T-helper 1 cell (primary cell): ENCODE measurements at places on chromosomes 16 and 17.

DNA sequence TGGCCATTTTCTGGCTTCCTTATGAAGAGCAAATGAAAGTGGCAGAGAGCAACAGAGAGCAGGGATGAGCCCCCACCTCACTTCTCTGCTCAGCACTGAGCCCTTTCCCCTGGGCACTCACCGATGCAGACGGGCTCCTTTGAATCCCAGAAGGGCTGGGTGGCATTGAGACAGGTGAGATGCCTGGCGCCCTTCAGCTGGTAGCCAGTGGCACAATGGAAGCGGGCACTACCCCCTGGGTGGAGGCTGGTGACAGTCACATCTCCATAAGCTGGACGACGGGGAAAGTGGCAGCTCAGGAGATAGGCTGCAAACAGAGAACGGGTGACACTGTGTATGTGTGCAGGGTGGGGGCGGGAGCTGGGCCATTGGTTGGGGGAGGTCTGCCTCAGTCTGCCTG is 12.5 kb upstream of the PHF12 start:
- DNase-seq, result no peak

DNA sequence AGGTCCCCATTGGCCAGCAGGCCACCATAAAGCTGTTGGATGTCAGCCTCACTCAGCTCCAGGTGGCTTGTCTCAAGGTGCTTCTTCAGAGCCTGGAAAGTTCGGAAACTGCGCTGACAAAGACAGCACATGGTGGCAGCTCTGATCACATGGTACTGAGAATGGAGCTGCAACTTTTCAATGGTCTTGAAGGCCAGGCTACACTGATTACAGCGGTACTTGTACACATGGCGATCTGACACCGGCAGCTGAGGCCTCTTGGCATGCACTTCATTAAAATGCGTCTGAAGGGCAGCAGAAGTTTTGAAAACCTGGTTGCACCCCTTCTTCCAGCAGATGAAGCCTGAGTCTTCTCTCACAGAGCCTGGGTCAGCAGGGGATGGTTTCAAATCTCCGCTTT is 249.7 kb downstream of the ZFHX3 start:
- no peak for DNase-seq

GRCh38 chr16:78286065-78286464 is 186.6 kb downstream of the WWOX start:
- no peak for DNase-seq

GRCh38 chr17:69444023-69444422 is 29.5 kb downstream of the MAP2K6 start:
- no peak for DNase-seq

DNA sequence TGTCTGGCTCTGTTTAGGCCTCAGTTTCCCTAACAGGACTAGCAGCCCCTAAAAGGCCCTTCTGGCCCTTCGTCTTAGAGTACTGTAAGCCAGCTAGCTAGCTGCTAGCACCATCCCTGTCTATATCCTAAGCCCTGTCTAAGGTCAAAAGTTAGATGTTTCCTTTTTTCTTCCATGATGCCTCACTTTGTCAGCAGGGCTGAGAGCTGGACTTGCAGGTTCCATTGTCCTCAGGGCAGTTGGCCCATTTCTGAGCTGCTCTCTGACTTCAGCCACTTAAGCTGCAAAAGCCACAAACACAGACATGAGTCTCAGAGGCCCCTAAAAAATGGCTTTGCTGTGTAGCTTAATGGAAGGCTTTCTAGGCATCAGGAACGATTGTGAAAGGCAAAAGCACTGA is 187.7 kb downstream of the CBLN1 start:
- DNase-seq, result no peak

DNA sequence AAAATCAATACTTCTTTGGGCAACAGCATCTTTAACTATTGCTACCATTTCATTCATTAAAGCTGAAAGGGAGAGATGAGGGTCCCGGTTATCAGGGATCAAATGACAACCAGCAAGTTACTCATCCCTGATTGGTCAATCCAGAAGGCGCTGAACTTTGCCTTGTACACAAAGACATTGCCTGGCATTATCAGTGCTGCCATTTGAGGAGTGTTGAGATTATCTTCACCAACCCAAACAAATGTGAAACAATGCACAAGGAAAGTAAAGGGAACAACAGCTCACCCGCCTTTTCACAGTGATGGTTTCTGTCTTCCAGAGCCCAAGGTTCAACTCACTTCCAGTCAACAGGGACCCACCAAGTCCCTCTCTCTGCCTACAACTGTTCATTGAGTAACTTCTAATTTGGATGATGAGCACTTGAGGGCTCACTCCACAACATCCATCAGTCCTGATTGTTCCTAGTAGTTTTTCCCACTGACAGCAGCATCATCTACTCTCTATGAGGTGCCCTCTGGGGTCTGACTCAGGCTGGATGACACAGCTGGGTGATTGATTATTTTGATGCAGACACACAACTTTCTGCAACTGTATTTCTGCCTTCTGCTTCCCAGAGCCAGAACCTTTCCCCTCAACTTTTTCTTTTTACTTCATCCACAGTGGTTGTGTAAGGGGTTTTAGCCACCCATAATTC is 32.0 kb downstream of the LYRM9 start:
- no peak for DNase-seq

- DNase-seq, result no peak
These were observed 14.9 kb upstream of the KCNJ12 start for GRCh38 chr17:21361020-21361809.

GRCh38 chr16:89026121-89026612 is 49.2 kb upstream of the CBFA2T3 start:
- no peak for DNase-seq

DNA sequence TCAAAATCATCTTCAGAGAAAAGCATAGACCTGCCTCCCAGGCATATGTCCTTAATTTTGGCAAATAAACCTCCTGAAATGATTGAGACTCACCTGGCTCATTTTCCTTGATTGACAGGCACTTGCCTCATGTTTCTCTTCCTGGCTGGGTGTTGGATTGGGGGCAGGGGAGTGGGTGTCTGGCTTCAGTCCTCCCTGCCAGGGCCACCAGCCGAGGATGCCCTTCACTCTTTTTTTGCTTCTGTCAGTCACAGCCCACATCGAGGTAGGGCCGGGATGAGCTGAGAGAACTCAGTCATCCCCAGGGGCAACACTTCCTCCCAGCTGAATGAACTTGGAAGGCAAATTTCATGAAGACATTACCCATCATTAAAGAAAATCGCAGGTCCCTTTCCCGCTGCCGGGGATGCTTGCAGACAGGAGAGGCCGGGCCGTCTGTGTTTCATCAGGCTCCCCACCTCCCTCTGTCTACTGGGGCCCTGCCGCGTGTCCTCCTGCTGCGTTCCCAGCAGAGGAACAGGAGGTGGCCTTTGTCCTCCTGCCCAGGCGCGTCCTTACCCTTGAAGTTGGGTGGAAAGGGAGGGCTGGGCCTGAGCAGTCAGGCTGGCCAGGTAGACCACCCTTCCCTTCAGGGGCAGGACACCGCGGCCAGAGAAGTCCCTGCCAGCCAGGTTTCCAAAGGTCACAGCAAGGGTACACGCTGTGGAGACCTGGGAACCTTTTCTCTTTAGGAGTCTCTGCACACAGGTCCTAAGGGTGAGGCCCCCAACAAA is 11.2 kb upstream of the DNAH17 start:
- DNase-seq, result no peak

- DNase-seq, result no peak
These were observed 7.5 kb upstream of the OR1F1 start for GRCh38 chr16:3180445-3180878.

DNA sequence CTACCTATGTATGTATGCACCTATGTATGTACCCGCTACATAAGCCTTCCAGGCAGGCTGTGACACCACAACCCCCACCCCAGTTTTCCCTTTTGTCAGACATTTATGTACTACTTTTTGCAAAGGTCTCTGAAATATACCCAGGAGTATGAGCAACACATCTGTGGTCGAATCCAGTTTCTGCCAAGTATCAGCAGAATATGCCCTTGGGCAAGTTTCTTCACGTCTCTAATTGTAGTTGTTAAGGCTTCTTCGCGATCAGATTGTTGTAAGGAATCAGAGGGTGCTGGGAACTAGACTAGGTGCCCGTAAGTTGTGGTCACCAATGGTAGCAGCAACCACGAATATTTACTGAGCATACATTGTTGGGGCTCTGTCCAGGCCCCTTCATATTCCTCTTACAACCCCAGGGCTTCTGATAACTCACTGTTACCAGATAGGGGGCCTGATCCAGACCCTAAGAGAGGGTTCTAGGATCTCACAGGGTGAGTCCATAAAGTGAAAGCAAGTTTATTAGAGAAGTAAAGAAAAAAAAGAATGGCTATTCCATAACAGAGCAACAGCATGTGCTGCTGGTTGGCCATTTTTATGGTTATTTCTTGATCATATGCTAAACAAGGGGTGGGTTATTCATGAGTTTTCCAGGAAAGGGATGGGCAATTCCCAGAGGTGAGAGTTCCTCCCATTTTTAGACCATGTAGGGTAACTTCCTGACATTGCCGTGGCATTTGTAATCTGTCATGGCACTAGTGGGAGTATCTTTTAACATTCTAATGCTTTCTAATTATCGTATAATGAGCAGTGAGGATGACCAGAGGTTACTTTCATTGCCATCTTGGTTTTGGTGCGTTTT is 16.6 kb downstream of the NUDT7 start:
- no peak for DNase-seq

DNA sequence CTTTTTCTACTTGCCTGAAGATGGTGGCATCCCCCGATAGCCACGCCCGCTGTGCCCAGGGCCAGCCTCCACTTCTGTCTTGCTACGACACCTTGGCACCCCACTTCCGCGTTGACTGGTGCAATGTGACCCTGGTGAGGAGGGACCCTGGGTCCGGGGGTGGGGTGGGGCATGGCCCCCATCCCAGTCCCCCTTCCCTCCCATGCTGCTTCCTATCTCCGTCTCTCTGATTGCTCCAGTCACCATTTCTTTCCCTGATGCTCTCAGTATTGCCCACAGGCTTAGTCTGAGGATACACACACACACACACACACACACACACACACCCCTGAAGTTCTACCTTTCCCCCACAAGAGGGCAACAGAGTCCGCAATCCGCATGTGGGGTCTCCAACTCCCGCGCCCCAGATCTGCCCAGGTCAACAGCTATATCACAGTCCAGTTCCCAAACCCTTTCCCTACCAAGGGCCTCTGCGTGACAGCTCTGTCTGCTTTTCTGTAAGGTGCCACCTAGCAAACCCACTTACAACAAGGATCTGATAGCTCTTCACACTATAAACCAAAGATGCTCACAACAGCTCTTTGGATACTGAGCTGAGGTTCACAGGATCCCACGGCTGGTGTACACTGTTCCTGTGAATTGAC is 3.4 kb downstream of the SGCA start:
- peak; percentile 44 for DNase-seq

DNA sequence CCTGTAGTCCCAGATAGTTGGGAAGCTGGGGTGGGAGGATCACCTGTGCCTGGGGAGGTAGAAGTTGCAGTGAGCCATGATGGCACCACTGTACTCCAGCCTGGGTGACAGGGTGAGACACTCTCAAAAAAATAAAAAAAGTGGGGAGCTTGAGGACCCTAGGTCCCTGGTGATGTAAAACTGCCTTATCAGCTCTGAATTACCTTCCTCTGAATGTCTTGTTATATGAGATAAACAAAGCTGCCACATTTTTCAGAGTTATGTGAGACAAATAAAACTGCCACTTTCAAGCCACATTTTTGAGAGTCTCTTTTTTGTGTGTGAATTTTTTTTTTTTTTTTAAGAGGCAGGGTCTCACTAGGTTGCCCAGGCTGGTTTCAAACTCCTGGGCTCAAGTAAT is 32.0 kb upstream of the B4GALNT2 start:
- DNase-seq, result no peak

GRCh38 chr17:20191056-20191455 is 181.9 kb downstream of the SPECC1 start:
- DNase-seq, result no peak

GRCh38 chr17:33804401-33804800 is 450.7 kb upstream of the CCL2 start:
- no peak for DNase-seq

- peak; percentile 33 for DNase-seq
These were observed 17.3 kb upstream of the HEXD start for GRCh38 chr17:82400830-82401229.

GRCh38 chr16:27924411-27925118 is 138.9 kb downstream of the GSG1L start:
- no peak for DNase-seq

DNA sequence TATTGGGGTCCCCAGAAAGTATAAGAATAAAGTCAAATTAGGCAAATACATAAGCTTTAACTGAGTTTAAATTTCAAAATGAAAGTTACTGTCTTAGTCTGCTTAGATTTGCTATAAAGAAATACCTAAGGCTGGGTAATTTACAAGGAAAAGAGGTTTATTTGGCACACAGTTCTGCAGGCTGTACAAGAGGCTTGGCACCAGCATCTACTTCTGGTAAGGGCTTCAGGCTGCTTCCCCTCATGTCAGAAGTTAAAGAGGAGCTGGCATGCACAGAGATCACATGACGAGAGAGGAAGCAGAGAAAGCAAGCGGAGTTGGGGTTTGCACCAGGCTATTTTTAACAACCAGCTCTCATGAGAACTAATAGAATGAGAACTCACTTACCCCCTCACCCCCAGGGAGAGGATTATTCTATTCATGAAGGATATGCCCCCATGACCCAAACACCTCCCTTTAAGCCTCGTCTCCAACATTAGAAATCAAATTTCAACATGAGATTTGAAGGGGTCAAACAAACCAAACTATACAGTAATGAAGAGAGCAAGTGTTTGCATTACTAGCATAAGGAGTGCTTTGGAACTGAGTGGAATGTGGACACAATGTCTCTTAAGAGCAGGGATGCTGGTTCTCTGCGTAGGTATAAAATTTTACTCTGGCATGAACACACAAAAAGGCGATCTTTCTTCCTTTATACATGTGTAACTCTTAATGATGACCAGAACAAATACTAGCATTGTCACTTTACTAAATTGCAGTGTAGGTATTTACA is 292.8 kb upstream of the PMFBP1 start:
- DNase-seq, result no peak

DNA sequence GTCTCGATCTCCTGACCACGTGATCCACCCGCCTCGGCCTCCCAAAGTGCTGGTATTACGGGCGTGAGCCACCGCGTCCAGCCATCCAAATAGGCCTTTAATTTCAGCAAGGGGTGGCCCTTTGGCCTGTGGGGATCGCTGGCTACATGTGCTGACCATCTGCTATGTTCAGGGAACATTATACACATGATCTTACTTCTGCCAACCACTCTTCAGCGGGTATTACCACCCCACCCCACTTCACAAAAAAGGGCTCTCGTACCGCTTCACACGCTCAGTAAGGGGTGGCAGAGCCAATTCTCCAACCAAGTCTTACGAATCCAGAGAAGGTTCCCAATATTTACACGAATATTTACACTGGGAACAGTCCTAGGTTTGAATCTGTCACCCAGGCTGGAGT is 11.8 kb downstream of the CCDC92B start:
- DNase-seq, result no peak
